Cardiac muscle cell (in vitro differentiated cells and primary cell): ENCODE measurements at places on chromosomes 1 and 21.

GRCh38 chr21:44658913-44659595, 1.3 kb downstream of the KRTAP12-3 start:
- H3K4me3 ChIP-seq, result no peak overlapping the region
- no peaks in the 10 kb centered on the region for H3K4me1 ChIP-seq
- no peak for DNase-seq
- no peak overlapping the region for H3K27ac ChIP-seq
- H3K36me3 ChIP-seq, result no peaks in the 10 kb centered on the region
- no peaks in the 10 kb centered on the region for H3K27me3 ChIP-seq

GRCh38 chr1:49226758-49227157, 450.1 kb upstream of the BEND5 start:
- H3K36me3 ChIP-seq, result no peaks in the 10 kb centered on the region
- no peak for DNase-seq
- H3K4me1 ChIP-seq, result no peaks in the 10 kb centered on the region
- no peak overlapping the region for H3K4me3 ChIP-seq

DNA sequence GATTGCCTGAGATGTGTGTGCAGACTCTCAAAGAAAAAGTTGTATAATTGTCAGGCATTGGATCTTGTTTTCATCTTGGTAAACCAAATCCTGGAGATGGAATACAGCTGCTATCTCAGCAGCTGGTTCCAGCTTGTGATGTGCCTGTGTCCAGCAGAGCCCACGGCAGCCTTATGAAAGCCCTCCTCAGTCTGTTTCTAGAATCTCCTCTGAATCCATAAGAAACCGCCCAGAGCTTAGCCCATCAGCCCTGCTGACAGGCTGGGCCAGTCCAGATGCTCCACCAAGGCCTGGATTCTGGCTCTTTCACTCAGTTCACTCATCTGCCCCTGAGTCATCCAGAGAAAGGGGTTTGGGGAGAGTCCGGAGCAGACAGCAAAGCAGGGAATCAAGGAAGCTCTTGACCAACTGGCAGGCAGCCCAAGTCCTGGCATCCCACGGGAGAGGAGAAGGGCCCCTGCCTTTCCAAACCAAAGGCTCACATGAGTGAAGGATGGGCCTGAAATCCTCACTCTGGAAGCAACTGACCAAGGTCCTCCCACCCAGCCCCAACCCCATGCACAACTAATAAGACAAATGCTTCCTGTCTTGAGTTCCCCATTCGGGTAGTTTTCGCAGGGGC, 45.7 kb downstream of the NAV1 start:
- H3K4me3 ChIP-seq, result no peak overlapping the region
- H3K27me3 ChIP-seq, result no peaks in the 10 kb centered on the region
- no peaks in the 10 kb centered on the region for H3K36me3 ChIP-seq
- peak; percentile 80 for DNase-seq
- H3K27ac ChIP-seq, result no peak overlapping the region

- H3K4me1 ChIP-seq, result peaks cover 12% of the 10 kb centered on the region
- no peak overlapping the region for H3K4me3 ChIP-seq
- peak overlapping the region; percentile 72 for H3K27ac ChIP-seq
- DNase-seq, result peak; percentile 42
Observed at GRCh38 chr1:94281361-94282142, 44.2 kb upstream of the ARHGAP29 start.

DNA sequence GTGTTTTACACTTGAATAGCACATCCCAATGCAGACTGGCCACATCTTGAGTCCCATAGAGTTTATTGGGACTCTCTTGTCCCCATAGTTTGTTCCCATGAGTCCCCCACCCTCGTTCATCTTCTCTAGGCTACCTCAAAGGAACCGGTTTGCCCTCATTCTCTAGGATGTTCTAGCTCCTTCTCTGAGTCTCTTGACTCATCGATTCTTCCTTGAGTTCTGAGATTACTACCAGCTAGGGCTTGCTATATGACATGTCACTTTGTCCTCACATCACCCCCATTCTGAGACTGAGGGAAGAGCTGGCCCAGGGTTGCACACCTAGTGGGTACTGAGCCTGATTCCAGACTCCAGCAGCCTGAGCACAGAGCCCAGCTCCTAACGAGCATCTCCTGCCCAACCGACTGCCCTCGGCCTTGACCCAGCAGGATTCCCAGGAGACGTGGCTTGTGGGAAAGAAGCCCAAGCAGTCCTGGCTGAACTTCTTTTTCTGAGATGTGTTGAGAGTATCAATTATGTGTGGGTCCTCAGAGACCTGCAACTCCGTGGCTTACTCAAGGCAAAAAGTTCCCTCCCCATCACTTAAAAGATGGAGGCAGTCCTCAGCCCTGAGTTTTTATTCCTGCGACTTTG, 42.0 kb downstream of the TMEM51 start:
- H3K4me3 ChIP-seq, result no peak overlapping the region
- H3K27me3 ChIP-seq, result no peaks in the 10 kb centered on the region
- no peak overlapping the region for H3K27ac ChIP-seq
- H3K4me1 ChIP-seq, result peaks cover 19% of the 10 kb centered on the region
- no peaks in the 10 kb centered on the region for H3K36me3 ChIP-seq
- DNase-seq, result no peak

- DNase-seq, result no peak
- H3K4me1 ChIP-seq, result no peaks in the 10 kb centered on the region
- H3K27me3 ChIP-seq, result no peaks in the 10 kb centered on the region
- H3K27ac ChIP-seq, result no peak overlapping the region
- H3K4me3 ChIP-seq, result no peak overlapping the region
- H3K36me3 ChIP-seq, result no peaks in the 10 kb centered on the region
Observed at GRCh38 chr1:79531790-79532189, 525.3 kb upstream of the ADGRL4 start.

DNA sequence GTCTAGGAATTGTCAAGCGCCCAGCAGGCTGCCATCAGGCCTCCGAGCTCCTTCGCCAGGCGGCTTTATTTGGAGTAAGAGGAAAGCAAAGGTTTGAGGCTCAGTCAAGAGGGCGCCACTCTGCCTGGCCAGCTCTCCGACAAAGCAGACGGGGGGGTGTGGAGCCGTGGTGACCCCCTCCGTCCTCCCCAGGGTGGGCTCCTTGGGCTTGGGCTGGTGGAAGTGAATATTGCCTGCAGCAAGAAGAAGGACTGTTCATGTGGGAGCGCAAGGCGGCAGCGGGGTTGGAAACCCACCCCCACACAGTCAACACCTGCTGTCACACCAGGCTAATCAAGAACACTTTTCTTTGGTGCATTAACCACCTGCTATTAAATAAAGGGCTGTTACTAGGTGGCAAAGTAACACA, 14.6 kb downstream of the EPHX1 start:
- no peaks in the 10 kb centered on the region for H3K27me3 ChIP-seq
- DNase-seq, result no peak
- no peak overlapping the region for H3K4me3 ChIP-seq
- no peak overlapping the region for H3K27ac ChIP-seq
- peaks cover 13% of the 10 kb centered on the region for H3K4me1 ChIP-seq
- H3K36me3 ChIP-seq, result no peaks in the 10 kb centered on the region

- no peaks in the 10 kb centered on the region for H3K27me3 ChIP-seq
- H3K4me3 ChIP-seq, result no peak overlapping the region
- no peak overlapping the region for H3K27ac ChIP-seq
- no peak for DNase-seq
- H3K36me3 ChIP-seq, result no peaks in the 10 kb centered on the region
- peaks cover 34% of the 10 kb centered on the region for H3K4me1 ChIP-seq
Observed at GRCh38 chr1:10779201-10779600, 17.2 kb downstream of the CASZ1 start.

DNA sequence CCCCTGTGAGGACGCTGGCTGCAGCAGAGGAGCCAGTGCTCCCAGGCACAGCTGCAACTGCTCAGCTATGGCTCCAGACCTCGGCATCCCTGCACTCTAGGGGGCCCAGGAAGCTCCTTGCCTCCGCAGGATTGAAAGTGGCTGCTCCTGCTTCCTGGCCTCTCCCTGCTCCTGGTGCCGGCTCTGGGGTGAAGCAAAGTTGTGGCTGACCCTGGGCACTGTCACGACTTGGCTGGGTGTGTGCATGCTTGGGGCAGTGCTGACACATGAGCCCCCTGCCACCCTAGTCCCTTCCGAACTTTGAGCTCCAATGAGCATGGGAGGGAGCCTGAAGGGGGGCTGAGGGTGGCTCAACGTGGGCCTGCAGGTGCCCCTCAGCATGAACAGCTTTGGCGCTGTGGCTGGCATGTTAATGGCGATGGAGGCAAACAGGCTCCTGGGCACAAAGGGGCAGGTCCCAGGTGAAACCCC, 1512.2 kb downstream of the KCNT2 start:
- DNase-seq, result no peak
- H3K27me3 ChIP-seq, result no peaks in the 10 kb centered on the region
- H3K4me3 ChIP-seq, result no peak overlapping the region
- H3K4me1 ChIP-seq, result no peaks in the 10 kb centered on the region
- no peaks in the 10 kb centered on the region for H3K36me3 ChIP-seq
- no peak overlapping the region for H3K27ac ChIP-seq

DNA sequence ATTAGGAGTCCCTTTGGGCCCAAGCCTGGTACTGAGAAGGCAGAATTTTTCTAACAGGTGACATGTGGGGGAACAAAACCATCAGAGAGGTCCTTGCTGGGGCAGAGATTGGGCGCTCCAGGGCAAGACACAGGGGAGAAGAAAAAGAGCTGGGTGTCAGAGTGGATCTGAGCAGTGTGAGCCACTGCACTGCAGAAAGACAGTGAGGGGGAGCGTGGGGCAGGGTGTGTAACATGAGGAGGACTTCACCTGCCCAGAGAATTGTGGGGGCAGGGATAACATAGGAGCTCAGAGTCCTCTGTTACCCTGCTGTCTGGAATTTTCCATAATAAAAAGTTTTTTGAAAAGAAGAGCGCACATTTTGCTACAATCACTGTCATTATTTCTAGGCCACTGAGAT, 25.5 kb upstream of the CSF3R start:
- no peak for DNase-seq
- no peak overlapping the region for H3K27ac ChIP-seq
- no peaks in the 10 kb centered on the region for H3K36me3 ChIP-seq
- H3K4me1 ChIP-seq, result no peaks in the 10 kb centered on the region
- H3K27me3 ChIP-seq, result no peaks in the 10 kb centered on the region

GRCh38 chr1:212366901-212367300, 47.8 kb downstream of the PACC1 start:
- H3K4me1 ChIP-seq, result peaks cover 9% of the 10 kb centered on the region
- no peak overlapping the region for H3K27ac ChIP-seq
- no peaks in the 10 kb centered on the region for H3K27me3 ChIP-seq

- no peaks in the 10 kb centered on the region for H3K36me3 ChIP-seq
- H3K27ac ChIP-seq, result no peak overlapping the region
- DNase-seq, result no peak
- H3K4me3 ChIP-seq, result no peak overlapping the region
Observed at GRCh38 chr1:216222288-216222687, 201.0 kb downstream of the USH2A start.

GRCh38 chr1:54312796-54313316, 93.3 kb downstream of the SSBP3 start:
- peaks cover 42% of the 10 kb centered on the region for H3K4me1 ChIP-seq
- no peaks in the 10 kb centered on the region for H3K36me3 ChIP-seq
- no peak overlapping the region for H3K4me3 ChIP-seq
- no peak for DNase-seq
- no peaks in the 10 kb centered on the region for H3K27me3 ChIP-seq
- H3K27ac ChIP-seq, result peak overlapping the region; percentile 39

GRCh38 chr1:119375366-119375765, 6.8 kb downstream of the HAO2 start:
- H3K27me3 ChIP-seq, result peaks cover 3% of the 10 kb centered on the region
- H3K36me3 ChIP-seq, result no peaks in the 10 kb centered on the region

DNA sequence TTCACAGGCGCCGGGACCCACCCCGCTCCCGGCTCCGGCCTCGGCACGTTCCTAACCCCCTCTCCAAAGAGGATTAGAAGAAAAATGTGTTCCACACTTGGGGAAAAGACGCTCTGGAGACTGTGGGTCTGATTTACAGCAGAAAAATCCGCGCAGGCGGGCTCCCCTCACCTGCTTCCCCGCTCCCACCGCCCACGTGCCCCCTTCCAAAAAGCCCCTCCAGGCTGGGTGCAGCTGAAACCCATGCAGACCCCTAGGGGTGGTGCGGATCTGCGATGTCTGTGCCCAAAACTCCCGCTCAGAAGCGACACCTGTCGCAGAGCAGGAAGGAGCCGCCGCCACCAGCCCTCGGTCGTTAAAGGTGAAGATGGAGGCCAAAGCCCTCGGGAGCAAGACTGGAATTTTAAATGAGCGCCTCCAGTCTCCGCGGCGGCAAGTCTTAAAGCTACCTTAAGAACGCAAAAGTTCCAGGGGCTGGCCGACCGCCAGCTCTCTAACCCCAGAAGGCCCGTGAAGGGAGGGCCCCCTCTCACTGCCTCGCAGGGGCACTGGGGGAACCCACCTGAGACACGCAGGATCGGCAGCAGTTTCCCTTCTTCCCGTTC, 688 bp upstream of the CHD5 start:
- no peak for DNase-seq
- no peaks in the 10 kb centered on the region for H3K36me3 ChIP-seq
- H3K4me3 ChIP-seq, result no peak overlapping the region
- no peak overlapping the region for H3K27ac ChIP-seq
- peaks cover 74% of the 10 kb centered on the region for H3K27me3 ChIP-seq
- H3K4me1 ChIP-seq, result no peaks in the 10 kb centered on the region

- H3K4me1 ChIP-seq, result peaks cover 14% of the 10 kb centered on the region
- DNase-seq, result no peak
- H3K27ac ChIP-seq, result no peak overlapping the region
- no peaks in the 10 kb centered on the region for H3K36me3 ChIP-seq
Observed at GRCh38 chr21:45539796-45540600, 2.2 kb downstream of the SLC19A1 start.

DNA sequence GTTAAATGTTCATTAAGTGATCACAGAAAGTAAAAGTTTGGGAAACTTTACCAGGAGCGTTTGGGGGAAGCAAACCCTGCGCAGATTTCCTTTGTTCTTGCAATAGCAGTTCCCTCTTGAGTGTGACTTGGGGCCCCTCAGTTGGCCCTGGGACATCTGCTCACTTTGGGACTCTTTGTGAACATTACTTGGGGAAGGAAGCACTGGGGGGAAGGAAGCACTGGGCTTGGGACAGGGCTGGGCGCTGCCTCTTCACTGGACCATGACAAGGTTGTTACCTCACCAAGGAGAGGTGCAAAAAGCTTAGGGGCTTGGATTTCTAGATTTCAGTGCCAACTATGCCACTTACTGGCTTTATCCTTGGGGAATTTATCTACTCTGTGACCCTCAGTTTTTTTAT, 63.5 kb downstream of the ETS2 start:
- no peak for DNase-seq
- H3K27ac ChIP-seq, result no peak overlapping the region
- no peaks in the 10 kb centered on the region for H3K36me3 ChIP-seq
- H3K27me3 ChIP-seq, result no peaks in the 10 kb centered on the region
- H3K4me1 ChIP-seq, result no peaks in the 10 kb centered on the region
